ENCODE measurements at places on chromosomes 4 and X.

- DNase-seq = no peak
Measured at GRCh38 chrX:48520976-48521352, 644 bp upstream of the EBP start.

- no peak for DNase-seq
Measured at GRCh38 chrX:444305-444704, 57.6 kb upstream of the PPP2R3B start.

- peak; percentile 70 for DNase-seq
Measured at GRCh38 chr4:82706349-82707000, 92.1 kb downstream of the SCD5 start.

GRCh38 chrX:45238489-45238888 is 37.8 kb upstream of the DIPK2B start:
- no peak for DNase-seq

DNA sequence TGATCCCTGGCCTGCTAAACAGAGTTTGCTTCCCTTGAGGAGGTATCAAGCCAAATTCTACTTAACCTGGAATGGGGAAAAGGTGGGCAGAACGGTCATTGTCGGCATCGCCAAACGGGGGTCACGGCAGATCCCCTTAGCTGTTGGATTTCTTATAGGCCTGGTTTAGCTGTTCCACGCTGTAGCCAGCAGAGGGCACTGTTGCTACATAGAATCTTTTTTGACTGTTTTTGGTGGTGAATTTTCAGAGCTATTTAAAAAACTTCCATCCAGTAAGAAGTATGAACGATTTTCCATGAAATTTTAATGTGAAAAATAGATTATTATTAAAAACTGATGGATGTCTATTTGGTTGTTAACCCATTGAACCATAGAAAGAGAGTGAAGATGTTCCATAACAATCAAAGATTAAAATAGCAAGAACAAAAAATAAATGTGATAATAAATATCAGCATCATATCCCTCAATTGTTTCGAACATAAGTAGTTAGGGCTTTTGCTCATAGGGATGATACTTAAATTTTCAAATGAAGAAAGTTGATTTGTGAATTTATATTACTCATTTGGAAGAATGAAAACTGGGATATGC is 56.6 kb downstream of the LINC00632 start:
- DNase-seq = peak; percentile 26

Data from body of pancreas (tissue), 4 donors.